SK-N-MC (cell line): ENCODE measurements at places on chromosomes 4 and X.

GRCh38 chrX:155888139-155888538, 7.0 kb downstream of the VAMP7 start:
- no peak for DNase-seq

DNA sequence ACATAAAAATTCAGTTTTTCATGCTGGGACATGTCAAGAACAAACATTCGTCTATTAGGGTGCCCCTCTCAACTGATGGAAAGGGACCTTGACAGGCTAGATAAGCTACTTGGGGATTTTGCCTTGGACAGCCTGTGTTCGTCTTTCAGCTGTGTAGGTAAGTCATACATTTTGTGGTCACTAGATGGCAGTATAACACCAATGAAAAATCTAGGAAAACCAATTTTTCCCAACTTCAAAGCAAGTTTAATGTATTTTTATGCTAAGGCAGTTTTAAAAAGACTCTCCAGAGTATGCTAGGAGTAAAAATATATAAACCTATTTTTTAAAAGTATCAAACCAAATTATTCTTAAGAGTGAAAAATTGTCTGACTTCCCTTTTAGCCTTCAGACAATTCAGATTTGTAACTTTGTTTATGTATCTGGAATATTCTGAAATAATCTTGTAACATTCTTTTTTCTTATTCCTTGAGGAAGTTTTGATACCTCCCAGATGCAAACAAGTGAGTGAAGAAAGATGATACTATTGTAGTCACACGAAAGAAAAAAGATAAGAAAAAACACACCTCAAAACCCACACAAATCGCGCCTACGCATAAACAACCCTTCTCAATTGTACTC, 158.3 kb downstream of the CPE start:
- DNase-seq, result peak; percentile 83

DNA sequence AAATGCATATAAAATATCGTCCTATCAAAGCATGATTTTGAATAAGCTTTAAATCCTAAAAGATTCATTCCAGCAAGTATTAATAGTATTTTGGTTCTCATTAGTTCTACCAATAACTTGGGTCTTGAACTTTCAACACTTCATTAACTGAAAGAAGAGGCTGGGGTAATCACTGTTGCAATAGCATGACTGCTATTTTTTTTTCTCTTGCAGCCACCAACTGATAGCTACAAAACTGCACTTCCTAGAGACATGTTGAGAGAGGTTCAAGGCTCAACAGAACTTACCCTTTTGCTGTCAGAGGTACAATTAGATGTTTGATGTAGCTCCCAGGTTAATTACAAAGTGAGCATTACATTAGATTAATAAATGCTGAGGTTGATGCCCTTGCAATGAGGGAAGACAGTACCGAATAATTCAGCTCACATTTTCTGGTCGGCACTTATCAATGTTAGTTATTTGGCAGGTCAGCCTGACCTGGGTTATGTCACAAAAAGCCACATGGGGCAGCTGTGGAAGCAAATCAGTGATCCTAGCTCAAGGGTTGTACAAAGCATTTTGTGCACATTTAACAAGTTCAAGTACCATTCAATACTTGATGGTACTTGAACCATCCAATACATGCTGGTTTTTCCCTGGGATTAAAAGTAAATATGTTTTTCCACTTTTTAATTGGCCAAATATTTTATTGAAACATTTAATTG, 29.9 kb upstream of the TET2 start:
- DNase-seq, result no peak

GRCh38 chrX:12032082-12032481, 106.2 kb upstream of the FRMPD4 start:
- no peak for DNase-seq

GRCh38 chr4:98996056-98996764, 689 bp downstream of the METAP1 start:
- DNase-seq, result no peak

DNA sequence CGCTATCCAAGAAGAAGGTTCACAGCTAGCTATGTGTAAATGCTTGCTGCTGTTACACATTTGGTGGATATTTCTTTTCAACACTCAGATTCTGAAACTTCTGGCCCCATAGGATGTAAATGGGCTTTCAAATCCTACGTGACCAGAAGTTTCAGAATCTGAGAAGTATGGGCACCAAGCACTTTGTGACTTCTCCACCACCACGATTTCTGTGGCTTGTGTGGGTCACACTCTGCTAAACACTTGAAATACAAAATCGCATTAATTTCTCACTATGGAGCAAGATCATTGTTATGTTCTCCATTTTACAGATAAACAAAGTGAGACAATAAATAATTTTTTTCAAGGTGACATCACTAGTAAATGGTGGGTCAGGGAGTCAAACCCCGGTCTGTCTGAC, 259.4 kb upstream of the JADE1 start:
- DNase-seq, result no peak

DNA sequence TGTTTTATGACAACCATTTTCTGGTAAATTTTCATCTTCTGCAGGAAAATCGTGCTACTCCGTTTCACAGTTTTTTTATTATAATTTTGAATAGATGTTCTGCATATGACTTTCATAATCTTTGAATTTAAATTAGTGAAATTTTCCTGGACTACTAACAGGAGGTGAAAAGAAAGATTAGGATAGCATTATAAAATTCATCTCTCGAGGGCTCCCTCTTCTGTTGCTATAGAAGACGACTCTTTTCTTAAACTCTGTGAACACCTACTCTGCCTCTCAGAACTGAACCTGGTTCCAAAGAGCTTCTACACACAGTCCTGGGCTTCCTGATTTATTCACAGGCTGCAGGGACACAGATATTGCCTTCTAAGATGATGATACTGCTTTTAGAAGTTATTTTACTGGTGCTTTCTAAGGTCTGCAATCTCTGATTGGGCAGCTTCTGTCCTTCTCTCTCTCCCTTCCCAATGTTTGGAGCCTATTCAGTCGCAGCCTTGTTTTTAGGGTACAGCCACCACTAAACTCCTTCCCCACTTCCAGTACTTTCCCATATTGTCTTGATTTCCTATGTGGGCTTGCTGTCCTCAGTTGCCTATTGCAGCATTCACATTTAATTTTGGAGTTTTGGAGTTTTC, 10.1 kb upstream of the SAP30 start:
- DNase-seq, result no peak

DNA sequence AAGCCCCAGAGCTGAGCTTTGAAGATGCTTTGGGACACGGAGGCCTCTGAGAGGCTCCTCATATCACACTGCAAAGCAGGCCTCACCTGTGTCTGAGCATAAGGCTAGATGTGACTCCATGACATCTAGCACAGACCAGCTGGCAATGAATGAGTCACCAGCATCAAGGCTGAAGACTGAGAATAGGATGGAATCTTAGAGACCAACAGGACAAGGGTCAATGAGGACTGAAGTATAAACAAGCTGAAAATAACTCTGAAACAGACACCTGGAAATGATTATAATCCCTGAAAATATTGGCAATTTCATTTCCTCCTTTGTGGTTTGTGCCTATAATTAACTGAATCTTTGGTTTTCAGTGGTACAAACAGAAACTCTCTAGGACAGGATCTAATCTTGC, 87.1 kb upstream of the PRPS1 start:
- DNase-seq, result no peak

- DNase-seq, result no peak
Observed at GRCh38 chr4:186020106-186020792, 48.7 kb upstream of the TLR3 start.

GRCh38 chr4:185801471-185801870, 10.5 kb downstream of the SORBS2 start:
- no peak for DNase-seq

- no peak for DNase-seq
Observed at GRCh38 chr4:142493255-142494110, 352.6 kb downstream of the INPP4B start.

GRCh38 chrX:108177351-108178142, 86.0 kb downstream of the ATG4A start:
- no peak for DNase-seq

DNA sequence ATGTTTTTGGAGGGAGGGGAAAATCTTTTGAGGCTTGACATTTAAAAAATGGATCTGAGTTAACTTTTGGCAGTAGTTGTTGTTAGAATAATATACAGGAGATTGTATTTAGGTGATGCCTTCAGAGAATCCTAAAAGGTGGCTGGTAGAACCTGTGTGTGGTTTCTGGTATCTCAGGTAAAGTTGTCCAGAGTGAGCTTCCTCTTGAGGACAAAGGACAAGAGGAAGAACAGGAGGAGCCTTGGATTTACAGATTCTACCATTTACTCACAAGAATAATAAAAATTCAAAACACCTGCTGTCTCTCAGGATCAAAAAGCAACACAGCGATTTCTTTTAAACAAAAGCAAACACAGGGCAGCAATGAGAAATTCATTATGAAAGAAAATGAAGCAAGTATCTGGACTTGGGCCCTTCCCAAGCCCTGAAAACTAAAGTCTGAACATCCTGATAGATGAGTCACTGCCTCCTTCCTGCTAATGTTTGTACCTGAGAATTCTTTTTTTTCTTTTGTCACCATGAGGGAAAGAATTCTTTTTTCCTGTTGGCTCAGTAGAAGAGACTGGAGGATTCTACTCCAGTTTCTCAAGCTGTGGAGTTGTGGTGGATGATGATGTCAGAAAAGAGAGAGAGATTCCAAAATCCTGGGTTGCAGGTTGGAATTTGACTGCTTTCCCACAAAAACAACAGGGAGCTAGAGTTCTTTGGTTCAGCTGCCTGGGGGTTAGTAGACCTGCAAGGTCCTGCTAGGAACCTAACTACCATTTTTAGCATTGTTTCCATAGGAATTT, 31.5 kb upstream of the RAPGEF2 start:
- no peak for DNase-seq

- no peak for DNase-seq
Observed at GRCh38 chr4:183328832-183329231, 6.6 kb upstream of the CLDN24 start.

- no peak for DNase-seq
Observed at GRCh38 chr4:114365591-114365990, 233.0 kb upstream of the UGT8 start.

GRCh38 chr4:99652596-99653436, 4.8 kb downstream of the C4orf54 start:
- no peak for DNase-seq

- DNase-seq, result no peak
Observed at GRCh38 chrX:123408821-123409737, 225.0 kb downstream of the GRIA3 start.

DNA sequence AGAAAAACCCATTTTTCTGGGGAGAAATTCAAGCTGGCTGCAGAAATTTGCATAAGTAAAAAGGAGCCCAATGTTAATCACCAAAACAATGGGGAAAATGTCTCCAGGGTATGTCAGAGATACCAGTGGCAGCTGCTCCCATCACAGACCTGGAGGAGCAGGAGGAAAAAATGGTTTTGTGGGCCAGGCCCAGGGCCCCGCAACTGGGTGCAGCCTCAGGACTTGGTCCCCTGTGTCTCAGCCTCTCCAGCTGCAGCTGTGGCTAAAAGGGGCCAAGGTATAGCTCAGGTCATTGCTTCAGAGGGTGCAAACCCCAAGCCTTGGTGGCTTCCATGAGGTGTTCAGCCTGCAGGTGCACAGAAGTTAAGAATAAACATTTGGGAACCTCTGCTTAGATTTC, 536.4 kb upstream of the FRG1 start:
- no peak for DNase-seq

DNA sequence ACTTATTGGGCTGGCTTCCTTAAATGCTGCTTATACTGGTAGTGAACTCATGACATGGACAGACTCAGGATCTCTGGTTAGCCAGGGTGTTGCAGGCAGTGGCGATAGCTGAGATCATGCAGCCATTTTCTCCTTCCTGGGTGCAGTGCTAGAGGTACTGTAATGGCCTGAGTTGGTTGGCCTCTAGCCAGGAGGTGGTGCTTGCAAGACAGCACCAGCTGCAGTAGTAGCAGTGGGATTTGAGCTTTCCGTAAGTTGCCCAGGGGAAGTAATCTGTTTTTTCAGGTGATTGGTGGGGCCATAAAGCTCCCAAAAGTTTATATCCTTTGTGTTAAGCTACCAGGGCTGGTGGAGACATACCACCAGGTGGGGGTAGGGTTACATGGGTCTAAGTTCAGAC, 45.1 kb upstream of the AADAT start:
- no peak for DNase-seq

DNA sequence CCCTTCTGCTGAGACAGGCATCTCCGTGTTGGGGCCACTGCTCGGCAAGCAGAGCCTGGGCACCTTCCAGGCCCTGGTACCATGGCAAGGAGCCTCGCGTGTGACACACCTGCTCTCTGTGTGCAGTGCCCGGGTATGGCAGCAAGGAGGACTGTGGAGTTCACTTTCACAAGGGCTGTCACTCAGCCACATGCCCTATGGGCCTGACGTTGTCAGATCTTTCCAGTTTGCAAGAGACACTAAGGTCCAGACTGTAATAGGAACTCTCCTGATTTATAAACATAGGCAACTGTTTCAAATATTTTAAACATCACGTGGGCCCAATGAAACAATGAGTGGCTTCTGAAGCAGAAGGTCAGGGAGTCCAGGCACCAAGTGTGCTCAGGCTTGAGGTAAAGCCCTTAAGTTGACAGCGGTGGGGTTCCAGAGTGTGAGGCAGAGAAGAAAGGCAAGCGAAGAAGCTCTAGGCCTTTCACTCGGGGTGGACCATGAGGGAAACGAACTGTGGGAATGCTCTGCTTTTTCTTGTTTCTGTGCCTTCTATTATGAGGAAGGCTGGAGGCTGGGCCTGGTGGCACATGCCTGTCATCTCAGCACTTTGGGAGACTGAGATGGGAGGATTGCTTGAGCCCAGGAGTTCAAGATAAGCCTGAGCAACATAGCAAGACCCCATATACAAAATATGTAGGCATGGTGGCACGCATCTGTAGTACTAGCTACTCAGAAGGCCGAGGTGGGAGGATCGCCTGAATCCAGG, 108.6 kb upstream of the TRIM2 start:
- no peak for DNase-seq

DNA sequence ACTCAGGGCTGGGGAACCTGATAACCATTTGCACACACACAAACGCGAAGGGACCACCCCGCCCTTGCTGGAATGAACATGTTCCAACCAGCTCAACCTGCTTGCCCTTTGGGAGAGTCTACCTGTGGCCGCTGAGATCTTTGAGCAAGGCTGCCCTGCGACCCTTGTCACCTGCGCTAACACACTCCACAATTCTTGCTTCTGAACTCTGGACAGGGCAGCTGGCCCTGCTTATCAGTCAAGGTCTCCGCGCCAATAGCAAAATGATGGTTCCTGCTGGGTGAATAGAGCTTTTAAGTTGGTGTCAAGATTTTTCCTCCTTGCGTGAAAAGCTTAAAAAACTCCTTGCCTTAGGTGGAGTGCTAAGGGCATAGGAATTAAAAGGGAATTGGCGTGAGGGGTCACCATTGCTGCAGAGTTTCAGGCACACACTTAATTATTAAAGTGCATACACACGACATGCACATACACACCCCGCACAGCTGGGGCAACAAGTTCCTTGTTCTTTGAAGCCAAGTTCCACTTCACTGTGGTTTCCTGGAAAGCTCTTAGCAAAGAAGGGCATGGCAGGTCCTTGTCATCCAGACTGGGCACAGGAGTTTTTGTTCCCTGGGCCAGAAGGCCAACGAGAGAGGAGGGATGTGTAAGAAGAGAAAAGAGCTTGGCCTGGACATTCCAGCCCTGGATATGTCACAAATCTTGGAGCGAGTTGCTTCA, 207.7 kb downstream of the STIM2 start:
- DNase-seq, result no peak
